ENCODE measurements at places on chromosomes 4 and X.

- no peak for DNase-seq
These were observed 818 bp downstream of the RAI2 start for GRCh38 chrX:17860179-17860780.

DNA sequence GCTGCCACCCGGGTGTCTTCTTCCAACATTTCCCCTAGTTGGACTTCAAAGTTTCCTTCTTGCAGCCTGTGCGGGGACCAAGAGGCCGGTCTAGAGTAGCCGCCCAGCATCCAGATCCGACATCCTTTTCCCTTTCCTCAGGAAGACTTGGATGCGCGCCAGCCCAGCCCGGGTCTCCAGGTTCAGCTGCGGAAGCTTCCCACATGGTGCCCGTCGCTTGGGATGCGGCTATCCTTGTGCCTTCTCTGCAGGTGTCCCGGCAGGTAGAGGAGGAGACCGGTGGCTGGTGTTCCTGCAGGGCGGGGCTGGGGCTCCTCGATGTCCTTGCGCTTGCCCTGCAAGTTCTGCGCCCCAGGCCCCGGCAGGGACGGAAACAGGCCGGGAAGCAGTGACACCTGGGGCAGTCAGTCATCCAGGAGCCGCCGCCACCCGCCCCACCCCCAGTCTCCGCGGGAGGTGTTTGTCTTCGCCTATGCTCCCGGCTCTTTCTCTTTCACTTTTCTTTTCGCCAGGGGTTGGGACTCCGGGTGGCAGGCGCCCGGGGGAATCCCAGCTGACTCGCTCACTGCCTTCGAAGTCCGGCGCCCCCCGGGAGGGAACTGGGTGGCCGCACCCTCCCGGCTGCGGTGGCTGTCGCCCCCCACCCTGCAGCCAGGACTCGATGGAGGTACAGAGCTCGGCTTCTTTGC lies at the start of gene IL15:
Gene IL15, plus strand, starts transcription at position 502 of the 689 bp plus-strand sequence. CDS start 82,882 bp downstream, outside the sequence.
- DNase-seq, result peak; percentile 25

- DNase-seq, result no peak
These were observed 111.2 kb upstream of the ZNF827 start for GRCh38 chr4:146049802-146050201.

DNA sequence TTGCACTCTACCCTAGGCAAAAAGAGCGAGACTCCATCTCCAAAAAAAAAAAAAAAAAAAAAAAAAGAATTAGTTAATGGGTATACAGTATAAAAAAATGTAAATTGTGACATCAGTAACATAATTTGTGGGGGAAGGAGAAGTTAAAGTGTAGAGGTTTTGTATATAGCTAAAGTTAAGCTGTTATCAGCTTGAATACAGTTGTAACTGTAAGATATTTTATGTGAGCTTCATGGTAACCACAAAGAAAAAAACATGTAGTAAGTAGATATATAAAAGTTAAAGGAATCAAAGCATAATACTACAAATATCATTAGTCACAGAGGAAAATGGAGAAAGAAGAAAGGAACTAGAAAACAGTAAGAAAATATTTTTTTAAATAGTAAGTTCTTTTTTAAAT lies 53.2 kb upstream of the EPGN start:
- DNase-seq, result no peak

GRCh38 chr4:55297346-55297745 lies 48.7 kb upstream of the SRD5A3 start:
- no peak for DNase-seq

DNA sequence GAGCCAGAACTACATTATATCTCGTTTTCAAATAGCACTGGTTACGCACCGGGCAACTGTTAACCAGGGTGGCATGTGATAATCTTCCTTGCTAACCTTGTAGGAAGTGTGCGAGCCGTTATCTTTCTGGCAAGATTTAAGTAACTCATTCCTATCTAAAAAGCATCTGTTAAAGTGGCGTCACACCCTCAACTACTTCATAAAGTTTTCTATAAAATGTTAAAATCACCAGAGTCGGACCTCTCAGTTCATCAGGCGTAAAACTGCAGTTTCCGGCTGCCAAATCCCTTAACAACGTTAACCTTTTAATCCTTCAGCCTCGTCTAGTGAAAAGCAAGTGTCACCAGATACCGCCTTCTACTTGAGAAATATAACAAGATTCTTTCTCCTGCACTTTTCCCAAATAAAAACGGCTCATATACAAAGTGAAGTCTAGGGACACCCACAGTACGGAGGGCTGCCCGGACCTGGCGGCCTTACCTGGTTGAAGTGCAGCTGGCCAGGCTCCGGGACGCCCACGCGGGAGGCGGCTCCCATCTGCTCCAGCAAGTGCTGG lies 1.2 kb downstream of the SLC39A8 start:
- peak; percentile 17 for DNase-seq

GRCh38 chr4:1246111-1246881 lies 2.6 kb downstream of the CTBP1 start:
- DNase-seq, result no peak

GRCh38 chr4:109451544-109452273 lies 18.1 kb downstream of the SEC24B start:
- DNase-seq, result no peak

- no peak for DNase-seq
These were observed 128.2 kb upstream of the OTUD4 start for GRCh38 chr4:145308598-145308997.

- no peak for DNase-seq
These were observed 770.3 kb downstream of the NLGN4X start for GRCh38 chrX:5458300-5458842.

DNA sequence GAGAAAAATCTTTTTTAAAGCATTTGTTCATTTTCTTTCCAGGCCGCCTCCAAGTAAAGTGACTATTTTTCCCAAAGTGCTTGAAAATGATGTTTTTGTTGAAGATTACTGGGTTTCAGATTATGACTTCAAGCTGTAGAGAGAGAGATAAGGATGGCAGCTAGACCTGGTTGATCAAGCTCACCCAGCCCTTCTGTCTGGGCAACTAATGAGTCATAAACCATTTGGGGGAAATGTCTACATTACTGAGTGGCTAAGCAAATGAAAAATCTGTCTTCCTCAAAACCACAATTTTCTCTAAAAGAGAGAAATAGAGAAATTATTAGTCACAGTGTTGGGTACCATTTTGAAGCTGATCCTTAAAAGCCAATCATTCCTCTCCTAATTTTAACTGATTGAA lies 355.4 kb upstream of the CPEB2 start:
- no peak for DNase-seq

DNA sequence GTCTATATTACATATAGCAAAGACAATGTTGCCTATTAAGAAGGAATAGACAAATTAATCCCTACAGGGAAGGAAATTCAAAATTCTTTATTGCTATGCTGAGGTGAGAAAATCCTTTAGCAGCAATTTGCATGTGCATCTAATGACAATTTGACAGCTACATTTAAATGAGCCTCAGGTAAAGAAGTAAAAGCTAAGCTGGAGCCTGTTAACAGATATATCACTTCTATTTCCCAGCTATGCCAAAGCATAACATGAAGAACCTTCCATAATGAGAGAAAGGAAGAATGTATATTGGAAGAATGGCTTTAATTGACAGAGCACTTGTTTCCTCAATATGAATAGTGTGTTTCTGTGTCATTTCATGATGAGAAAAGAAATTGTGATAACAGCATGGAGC lies 71.6 kb downstream of the BMP3 start:
- no peak for DNase-seq

DNA sequence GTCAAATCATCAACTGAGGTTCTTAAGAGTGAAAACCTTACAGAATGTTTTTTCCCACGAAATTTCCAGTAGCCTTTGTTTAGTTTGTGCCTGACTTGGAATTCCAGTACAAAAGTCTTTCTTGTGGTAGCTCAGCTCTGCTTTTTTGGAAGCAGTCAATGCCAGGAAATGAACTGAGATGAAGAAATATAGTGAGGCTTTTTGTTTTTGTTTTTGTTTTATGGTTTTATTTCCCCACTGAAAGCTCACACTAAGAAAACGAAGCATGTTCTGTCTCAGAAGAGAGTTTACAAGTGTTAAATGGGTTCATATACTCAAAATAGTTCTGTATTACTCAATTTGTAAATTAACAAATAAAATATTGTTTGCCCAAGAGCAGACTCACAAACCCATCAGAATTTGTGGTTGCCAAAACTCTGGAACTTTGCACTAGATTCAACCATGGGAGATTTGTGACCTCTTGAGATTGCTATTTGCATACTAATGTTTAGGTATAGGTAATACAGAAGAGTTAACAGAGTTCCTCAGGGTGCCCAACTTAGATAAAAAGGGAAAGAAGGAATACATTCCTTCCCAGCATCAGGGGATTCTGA lies 1060.8 kb downstream of the FAT4 start:
- no peak for DNase-seq

- DNase-seq, result no peak
These were observed 214.4 kb upstream of the PPP1R2C start for GRCh38 chrX:42992199-42992943.
